ENCODE measurements at places on chromosomes 13 and 19. TPM values are rescaled to one million over a fixed set of nuclear protein-coding genes. Genes with fewer than 3 reads are reported as not detected.

FXYD1 gene
- 9.5 TPM for total RNA-seq

LHB gene
- not detected for total RNA-seq

PCDH8 gene
- not detected for total RNA-seq

MEIS3 gene
- total RNA-seq = not detected

VSTM1 gene
- total RNA-seq = not detected

GJA3 gene
- not detected for total RNA-seq

MEDAG gene
- total RNA-seq = not detected

RUVBL2 gene
- 105 TPM for total RNA-seq

GRIN3B gene
- 7.9 TPM for total RNA-seq

KBTBD7 gene
- 3.6 TPM for total RNA-seq

CPB2 gene
- 18.6 TPM for total RNA-seq

ZNF628 gene
- total RNA-seq = 13.6 TPM

FFAR1 gene
- not detected for total RNA-seq

CASP14 gene
- not detected for total RNA-seq

ZNF382 gene
- 5.7 TPM for total RNA-seq

KLF5 gene
- 64.6 TPM for total RNA-seq

KCTD4 gene
- not detected for total RNA-seq

CYP2S1 gene
- 18.9 TPM for total RNA-seq

BICRA gene
- 14.4 TPM for total RNA-seq

ZNF17 gene
- total RNA-seq = 10.6 TPM

PTH2 gene
- not detected for total RNA-seq

CABP5 gene
- not detected for total RNA-seq

ICAM1 gene
- total RNA-seq = 271 TPM

MBD3L3 gene
- total RNA-seq = not detected

CAPN12 gene
- total RNA-seq = 5.2 TPM

CARS2 gene
- total RNA-seq = 93.7 TPM

ICAM4 gene
- total RNA-seq = 15.4 TPM

PRR36 gene
- 0.46 TPM for total RNA-seq

PALM gene
- total RNA-seq = 25.0 TPM

IGSF23 gene
- not detected for total RNA-seq

SULT2A1 gene
- not detected for total RNA-seq

MYO1F gene
- 55.3 TPM for total RNA-seq

PGLYRP2 gene
- total RNA-seq = not detected

ZNF667 gene
- 1.1 TPM for total RNA-seq

All from upper lobe of left lung (tissue), 6 donors.